ENCODE measurements at places on chromosomes 12 and 14. TPM values are rescaled to one million over a fixed set of nuclear protein-coding genes. Genes with fewer than 3 reads are reported as not detected.
A peak's percentile ranks its signal among the peaks of the same experiment; 100 is the strongest.

The FSCB gene
- not detected for total RNA-seq

GRCh38 chr12:77923882-77924281 lies 93.2 kb downstream of the NAV3 start:
- H3K4me1 ChIP-seq, result no peaks in the 10 kb centered on the region
- no peak for DNase-seq
- H3K27ac ChIP-seq, result no peak overlapping the region

GRCh38 chr12:43112101-43112920 lies 439.7 kb downstream of the ADAMTS20 start:
- H3K4me3 ChIP-seq, result no peak overlapping the region
- no peaks in the 10 kb centered on the region for H3K36me3 ChIP-seq
- no peaks in the 10 kb centered on the region for H3K27me3 ChIP-seq

The SDSL gene
- total RNA-seq, result 0.45 TPM

- peaks cover 60% of the 10 kb centered on the region for H3K27me3 ChIP-seq
- H3K4me3 ChIP-seq, result no peak overlapping the region
- peaks cover 33% of the 10 kb centered on the region for H3K4me1 ChIP-seq
- DNase-seq, result peak; percentile 65
- no peak overlapping the region for H3K27ac ChIP-seq
- peaks cover 2% of the 10 kb centered on the region for H3K36me3 ChIP-seq
Measured at GRCh38 chr12:48995086-48995879, 3.9 kb downstream of the DDN start.

The PRORP gene
- 31.3 TPM for total RNA-seq

- H3K27me3 ChIP-seq, result no peaks in the 10 kb centered on the region
- H3K4me3 ChIP-seq, result no peak overlapping the region
- no peak for DNase-seq
- H3K27ac ChIP-seq, result no peak overlapping the region
- no peaks in the 10 kb centered on the region for H3K4me1 ChIP-seq
Measured at GRCh38 chr14:58227096-58227819, 17.4 kb upstream of the PSMA3 start.

The KRT2 gene
- total RNA-seq, result not detected

GRCh38 chr14:87656315-87656714 lies 336.7 kb downstream of the GALC start:
- no peaks in the 10 kb centered on the region for H3K27me3 ChIP-seq
- no peaks in the 10 kb centered on the region for H3K4me1 ChIP-seq
- H3K4me3 ChIP-seq, result no peak overlapping the region
- H3K27ac ChIP-seq, result no peak overlapping the region
- DNase-seq, result no peak

The NEUROD4 gene
- not detected for total RNA-seq

DNA sequence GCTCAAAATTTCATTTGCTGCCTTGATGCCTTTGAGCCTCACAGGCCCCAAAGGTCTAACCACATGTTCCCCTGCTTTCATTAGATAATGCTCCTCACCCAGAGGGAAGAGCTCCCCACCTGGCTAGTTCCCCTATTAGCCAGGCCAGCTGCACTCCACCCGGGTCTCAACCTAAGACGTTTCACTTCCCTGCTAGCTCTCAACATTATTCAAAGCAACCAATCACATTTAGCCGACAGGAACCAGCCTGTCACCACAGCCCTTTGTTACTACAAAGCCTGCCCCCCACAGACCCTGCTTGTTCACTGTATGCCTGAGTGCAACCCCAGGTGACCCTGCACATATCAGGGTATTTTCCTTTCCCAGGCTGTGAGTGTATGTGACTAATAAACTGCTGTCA lies 78.6 kb downstream of the SLC15A5 start:
- H3K27ac ChIP-seq, result no peak overlapping the region
- no peaks in the 10 kb centered on the region for H3K36me3 ChIP-seq
- H3K4me3 ChIP-seq, result no peak overlapping the region
- no peak for DNase-seq
- no peaks in the 10 kb centered on the region for H3K27me3 ChIP-seq

- H3K4me1 ChIP-seq, result no peaks in the 10 kb centered on the region
- H3K36me3 ChIP-seq, result peaks cover 24% of the 10 kb centered on the region
- no peak for DNase-seq
- no peak overlapping the region for H3K4me3 ChIP-seq
- no peaks in the 10 kb centered on the region for H3K27me3 ChIP-seq
- H3K27ac ChIP-seq, result no peak overlapping the region
Measured at GRCh38 chr12:107731366-107731765, 29.6 kb downstream of the PRDM4 start.

The DENND5B gene
- 0.26 TPM for total RNA-seq
